CD4-positive, alpha-beta T cell treated with Interleukin-12 subunit alpha and Interleukin-12 subunit beta, for 1 hour (primary cell): ENCODE measurements at places on chromosomes 4 and X.
A peak's percentile ranks its signal among the peaks of the same experiment; 100 is the strongest.

DNA sequence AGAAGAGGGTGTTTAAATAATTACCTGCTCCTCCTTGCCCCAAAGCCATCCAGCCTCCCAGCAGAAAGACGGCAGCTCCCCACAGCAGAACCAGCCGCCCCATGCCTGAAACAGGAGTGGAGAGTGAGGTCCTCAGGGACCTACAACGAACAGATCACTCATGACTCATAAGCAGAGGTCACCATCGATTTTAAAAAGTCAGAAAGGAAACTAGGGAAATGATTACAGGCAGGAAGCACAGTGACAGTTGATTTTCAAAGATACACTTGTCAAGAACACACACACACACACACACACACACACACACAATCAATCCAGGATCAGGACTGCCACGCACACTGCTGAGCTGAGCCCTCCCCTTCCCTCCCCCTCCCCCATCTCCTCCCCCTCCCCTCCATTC is at the start of gene CRLF2:
TSS of gene CRLF2 (minus strand) at position 118 of the 400 bp plus-strand sequence. CDS start at position 103, 15 bp downstream.
- peak; percentile 40 for DNase-seq

DNA sequence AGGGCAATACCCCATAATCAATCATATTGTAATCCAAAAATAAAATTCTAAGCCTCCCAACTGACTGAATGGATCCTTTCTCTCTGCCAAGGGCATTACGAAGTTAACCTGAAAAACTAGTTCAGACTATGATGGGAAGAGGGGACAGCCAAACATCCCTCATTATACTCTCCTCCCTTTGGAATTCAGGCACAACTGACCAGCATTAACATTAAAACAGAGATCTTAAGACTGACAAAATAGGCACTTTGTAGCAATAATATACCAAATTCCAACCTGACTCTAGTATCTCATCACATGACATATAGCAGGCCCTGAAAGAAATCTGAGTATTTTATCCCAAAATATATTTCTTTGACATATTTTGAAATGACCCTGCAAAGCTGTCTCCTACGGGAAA is 55.0 kb upstream of the SPP1 start:
- DNase-seq, result no peak

DNA sequence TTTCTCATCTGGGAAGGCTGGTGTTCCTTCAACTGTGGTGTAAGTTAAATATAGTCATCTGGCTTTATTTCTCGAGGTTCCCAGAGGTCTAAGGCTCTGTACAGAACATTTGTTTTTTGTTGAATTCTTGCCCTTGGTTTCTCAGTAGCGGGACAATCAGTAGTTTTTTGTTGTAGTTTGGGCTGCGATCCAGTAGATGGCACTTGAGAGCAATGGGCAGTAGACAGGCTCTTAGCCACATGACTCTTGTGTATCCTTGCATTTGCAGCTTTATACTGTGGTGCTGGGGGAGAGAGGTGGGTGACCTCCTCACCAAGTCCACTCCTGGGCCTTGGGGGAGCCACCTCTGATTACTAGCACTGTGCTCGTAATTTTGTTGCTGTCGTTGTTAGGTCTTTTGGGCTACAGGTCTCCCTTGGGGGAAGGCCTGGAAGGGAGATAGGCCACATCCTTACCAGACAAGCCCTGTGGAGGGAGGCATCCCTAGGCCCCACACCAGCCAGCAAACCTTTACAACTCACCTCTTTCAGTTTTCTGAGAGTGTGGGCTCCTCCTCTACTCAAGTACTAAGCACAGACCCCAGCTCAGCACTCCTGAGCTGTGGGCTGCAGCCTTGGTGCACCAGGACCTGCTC is 8.1 kb downstream of the ETDB start:
- peak; percentile 39 for DNase-seq

- DNase-seq, result no peak
These were observed 154.9 kb upstream of the BMP3 start for GRCh38 chr4:80875642-80876041.

- DNase-seq, result no peak
These were observed 456 bp downstream of the SNX12 start for GRCh38 chrX:71067712-71068043.

GRCh38 chr4:113810906-113811305 is 49.4 kb upstream of the CAMK2D start:
- DNase-seq, result no peak

- no peak for DNase-seq
These were observed 382.6 kb upstream of the NOCT start for GRCh38 chr4:138632856-138633579.

GRCh38 chr4:37827802-37828321 is 1.4 kb downstream of the PGM2 start:
- DNase-seq, result no peak

- no peak for DNase-seq
These were observed 33.2 kb upstream of the TSPAN5 start for GRCh38 chr4:98691588-98691987.

- DNase-seq, result no peak
These were observed 201.0 kb upstream of the STK26 start for GRCh38 chrX:131821945-131822622.

- no peak for DNase-seq
These were observed 85.5 kb downstream of the BMPR1B start for GRCh38 chr4:94843216-94843615.

DNA sequence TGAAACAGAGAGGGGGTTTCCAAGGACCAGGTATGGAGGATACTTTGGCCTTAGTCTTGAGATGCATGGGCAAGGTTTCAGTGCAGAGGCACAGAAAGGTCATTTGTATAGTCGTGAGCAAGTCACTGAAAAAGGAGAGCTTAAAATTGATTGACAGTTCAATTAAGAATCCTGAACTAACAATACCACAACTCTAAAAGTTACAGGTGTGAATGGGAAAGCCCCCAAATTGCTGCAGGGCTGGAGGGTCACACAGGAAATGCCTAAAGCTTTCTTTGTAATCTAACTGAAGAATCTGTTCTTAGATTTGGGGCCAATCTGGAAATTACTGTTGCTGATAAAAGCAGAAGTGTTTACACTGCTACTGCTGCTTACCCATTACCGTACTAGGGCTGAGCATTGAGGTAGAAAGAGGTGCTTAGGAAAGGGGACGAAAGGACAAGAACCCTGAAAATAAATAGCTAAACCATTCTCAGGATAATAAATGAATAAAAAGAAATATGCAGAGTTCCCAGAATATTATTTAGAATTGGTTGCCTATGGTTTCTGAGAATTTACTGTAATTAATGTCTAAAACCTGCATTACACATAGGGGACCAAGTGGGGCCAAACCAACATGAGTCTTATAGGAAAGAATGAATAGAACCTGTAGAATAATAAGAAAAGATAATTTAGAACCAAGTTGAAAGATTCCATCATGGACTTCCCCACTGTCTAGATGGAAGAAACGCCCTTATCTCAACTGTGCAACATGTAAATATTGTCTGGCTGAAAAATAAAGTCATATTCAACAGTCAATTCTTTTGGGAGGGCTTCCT is 91.9 kb upstream of the PPP1R2C start:
- peak; percentile 1 for DNase-seq

- no peak for DNase-seq
These were observed 119.0 kb downstream of the CFAP299 start for GRCh38 chr4:80454556-80454955.

- DNase-seq, result no peak
These were observed 261.5 kb downstream of the IL1RAPL1 start for GRCh38 chrX:28848707-28849106.

GRCh38 chrX:134551376-134552048 is 91.5 kb downstream of the HPRT1 start:
- DNase-seq, result no peak
